Sigmoid colon (tissue), 7 donors: ENCODE measurements at places on chromosomes 11 and 22. TPM values are rescaled to one million over a fixed set of nuclear protein-coding genes. Genes with fewer than 3 reads are reported as not detected.

DNA sequence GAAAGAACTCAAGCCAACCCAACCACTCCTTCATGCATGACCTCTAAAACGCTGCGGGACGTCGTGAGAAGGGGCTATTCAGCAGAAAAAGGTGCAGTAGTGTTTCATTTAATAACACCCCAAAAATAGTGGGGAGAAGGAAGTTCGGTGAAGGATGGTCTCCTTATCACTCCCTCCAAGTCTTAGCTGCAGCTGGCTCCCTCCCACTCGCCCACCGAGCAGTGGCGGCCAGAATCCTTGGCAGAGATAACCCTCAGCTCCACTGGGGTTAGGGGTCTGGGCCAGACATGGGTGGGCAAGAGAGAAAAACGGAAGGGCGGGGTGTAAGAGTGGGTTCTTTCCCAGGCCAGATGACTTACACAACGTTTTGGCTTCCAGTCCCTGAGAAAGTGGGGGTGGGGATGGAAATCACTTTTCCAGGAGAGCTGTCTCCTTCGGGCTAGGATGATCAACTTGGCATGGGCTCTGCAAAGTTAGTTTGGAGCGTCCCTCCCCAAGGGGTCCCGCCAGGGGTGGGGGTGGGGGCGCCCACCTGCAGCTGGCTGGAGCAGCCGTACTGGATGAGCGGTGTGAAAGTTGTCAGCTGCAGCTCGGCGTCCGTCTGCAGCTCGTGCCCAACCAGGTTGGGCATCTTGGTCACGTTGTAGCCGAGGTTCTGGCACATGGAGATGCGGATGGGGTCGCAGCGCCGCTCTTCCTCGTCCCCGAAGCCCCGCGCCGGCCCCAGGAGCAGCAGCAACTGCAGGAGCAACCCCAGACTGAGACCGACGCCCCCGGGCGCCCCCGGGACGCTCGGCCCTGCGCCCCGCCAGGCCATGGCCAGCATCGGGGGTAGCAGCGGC lies 705 bp downstream of the FZD4 start:
- peak; percentile 72 for DNase-seq

DNA sequence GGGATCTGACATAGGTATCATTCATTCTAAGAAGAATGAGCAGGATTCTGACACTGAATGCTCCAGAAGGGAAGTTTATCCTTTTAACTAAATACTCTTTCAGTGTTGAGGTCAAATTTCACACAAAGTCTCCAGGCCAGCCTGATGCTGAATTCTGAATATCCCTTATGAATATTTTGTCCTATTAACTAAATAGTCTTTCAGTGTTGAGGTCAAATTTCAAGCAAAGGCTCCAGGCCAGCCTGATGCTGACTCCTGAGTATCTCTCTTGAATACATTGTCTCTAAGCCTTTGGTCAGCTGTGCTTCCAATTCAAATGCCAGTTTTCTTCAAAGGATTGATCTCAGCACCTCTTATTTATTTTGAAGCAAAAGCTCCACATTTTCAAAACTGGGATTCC lies 676.8 kb downstream of the NTM start:
- DNase-seq: no peak

GRCh38 chr11:87604350-87604749 lies 566.6 kb downstream of the TMEM135 start:
- DNase-seq: no peak

GRCh38 chr11:85947431-85948272 lies 92.5 kb downstream of the CCDC83 start:
- DNase-seq: no peak

CFAP300 gene
- polyA plus RNA-seq: 1.6 TPM

GRCh38 chr11:83280256-83280655 lies 5.9 kb downstream of the CCDC90B start:
- DNase-seq: no peak

ZNF143 gene
- polyA plus RNA-seq: 14.8 TPM

DNA sequence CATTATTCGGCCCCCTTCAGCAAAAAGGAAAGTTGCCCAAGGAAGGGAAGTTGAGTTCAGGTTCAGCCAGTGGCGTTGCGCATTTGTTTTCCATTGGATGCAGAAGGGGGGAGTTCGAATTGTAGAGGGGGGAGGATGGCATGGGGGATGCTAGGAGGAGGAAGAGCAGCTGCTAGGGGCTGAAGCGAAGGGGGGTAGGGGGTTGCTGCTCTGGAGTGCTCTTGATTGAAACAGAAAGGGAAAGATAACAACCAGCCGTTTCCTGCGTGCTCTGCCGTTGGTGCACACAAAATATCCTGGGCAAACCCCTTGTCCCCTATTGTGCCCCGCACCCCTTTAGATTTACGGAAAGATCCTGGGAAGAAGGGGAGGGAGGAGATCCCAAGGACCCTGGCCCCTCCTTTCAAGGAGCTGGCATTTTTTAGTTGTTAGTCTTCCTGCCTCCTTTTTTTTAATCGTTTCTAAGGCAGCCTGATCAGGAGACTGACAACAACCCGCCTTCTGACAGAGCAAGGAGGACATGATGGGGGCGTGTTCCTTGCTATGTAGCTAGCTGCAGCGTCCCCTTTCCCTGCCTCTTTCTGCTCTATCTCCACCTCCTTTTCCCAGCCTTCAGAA lies 2.1 kb downstream of the KMT2A start:
- DNase-seq: peak; percentile 72

GRCh38 chr22:45923835-45924234 lies 53.1 kb downstream of the WNT7B start:
- DNase-seq: no peak

GRCh38 chr22:41152902-41153301 lies 52.2 kb upstream of the L3MBTL2 start:
- no peak for DNase-seq

SAC3D1 gene
- 10.9 TPM for polyA plus RNA-seq

- DNase-seq: no peak
Measured at GRCh38 chr11:121131656-121132055, 30.6 kb downstream of the TECTA start.

GRCh38 chr22:23151827-23152226 lies 6.5 kb downstream of the RAB36 start:
- no peak for DNase-seq

GRCh38 chr11:126527651-126528050 lies 172.2 kb downstream of the ST3GAL4 start:
- DNase-seq: no peak

PI4KA gene
- 53.7 TPM for polyA plus RNA-seq
